ENCODE measurements at places on chromosomes 6 and 20.

DNA sequence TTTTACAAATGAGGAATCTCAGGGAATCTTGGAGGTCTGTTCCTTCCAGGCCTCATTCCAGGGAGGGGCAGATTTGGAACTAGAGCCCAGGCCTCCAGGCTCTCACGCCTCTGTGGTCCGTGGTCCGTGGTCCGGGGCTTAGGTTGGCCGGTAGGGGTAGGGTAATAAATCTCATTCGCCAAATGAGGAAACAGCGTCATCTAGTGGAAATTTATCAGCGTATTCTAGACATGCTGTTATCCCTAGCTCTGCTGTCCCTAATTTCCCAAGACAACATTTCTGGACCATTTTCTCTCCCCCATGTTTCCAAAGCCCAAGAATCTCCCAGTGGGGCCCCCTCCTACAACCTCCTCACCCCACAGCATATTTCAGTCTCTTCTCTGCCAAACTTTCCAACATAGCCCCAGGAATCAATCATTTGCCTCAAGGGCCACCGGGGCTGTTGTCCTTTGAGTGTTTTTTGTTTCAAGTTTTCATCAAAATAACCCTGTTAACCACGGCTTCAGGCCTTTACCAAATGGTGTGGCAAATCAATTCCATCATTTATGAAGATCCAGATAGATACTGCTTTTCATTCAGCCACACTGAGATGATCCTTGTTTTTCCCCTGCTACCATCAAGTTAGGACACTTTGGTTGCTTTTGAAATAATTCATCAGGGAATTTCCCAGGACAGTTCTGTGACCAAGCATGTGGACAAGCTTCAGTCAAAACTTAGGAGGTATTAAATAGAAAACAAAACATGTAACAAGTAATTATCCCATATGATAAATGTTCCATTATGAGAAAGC, 126.8 kb downstream of the ALDH8A1 start:
- DNase-seq, result no peak

DNA sequence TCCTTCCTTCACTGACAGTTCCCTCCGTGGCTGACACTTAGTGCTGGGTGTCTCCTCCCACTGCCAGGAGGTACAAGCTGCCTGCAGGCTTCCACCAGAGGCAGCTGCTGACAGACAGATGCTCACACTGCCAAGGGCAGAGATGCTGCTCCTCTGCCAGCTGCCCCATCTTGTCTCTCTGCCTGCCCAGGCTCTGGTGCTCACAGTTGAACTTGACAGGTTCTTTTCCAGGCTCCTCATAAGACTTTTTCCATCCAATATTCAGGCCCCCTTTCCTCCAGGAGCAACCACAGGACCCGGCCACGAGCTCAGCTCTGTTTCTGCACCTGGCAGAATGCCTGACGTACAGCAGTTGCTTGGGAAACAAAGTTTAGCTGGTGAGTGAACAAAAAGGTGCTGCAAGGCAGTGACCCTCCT, 79.8 kb downstream of the PSMB1 start:
- DNase-seq, result no peak

- DNase-seq, result no peak
Measured at GRCh38 chr20:32559753-32560380, 25.3 kb downstream of the NOL4L start.

DNA sequence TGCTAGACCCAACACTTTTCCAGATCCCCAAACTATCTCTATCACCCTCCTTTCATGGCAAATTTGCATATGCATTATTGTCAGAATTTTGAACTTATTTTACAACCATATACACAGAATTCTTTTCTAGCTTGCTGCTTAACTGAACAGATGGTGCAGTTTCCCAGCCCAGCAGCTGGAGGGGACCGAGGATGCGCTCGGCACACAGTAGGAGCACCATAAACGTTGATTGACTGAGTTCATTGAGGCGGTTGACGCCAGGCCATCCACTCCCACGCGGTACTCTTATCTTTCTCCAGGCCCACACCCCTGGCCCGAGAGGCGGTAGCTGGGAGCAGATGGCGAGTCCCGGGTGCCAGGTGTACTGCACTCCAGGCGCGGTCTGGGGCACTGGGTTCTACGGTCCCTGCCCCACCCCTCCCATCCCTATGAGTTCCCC, 6.8 kb upstream of the SOX4 start:
- DNase-seq, result no peak

GRCh38 chr20:49037962-49038387, 8.1 kb upstream of the CSE1L start:
- no peak for DNase-seq

- DNase-seq, result no peak
Measured at GRCh38 chr6:118530942-118531341, 17.2 kb upstream of the PLN start.

DNA sequence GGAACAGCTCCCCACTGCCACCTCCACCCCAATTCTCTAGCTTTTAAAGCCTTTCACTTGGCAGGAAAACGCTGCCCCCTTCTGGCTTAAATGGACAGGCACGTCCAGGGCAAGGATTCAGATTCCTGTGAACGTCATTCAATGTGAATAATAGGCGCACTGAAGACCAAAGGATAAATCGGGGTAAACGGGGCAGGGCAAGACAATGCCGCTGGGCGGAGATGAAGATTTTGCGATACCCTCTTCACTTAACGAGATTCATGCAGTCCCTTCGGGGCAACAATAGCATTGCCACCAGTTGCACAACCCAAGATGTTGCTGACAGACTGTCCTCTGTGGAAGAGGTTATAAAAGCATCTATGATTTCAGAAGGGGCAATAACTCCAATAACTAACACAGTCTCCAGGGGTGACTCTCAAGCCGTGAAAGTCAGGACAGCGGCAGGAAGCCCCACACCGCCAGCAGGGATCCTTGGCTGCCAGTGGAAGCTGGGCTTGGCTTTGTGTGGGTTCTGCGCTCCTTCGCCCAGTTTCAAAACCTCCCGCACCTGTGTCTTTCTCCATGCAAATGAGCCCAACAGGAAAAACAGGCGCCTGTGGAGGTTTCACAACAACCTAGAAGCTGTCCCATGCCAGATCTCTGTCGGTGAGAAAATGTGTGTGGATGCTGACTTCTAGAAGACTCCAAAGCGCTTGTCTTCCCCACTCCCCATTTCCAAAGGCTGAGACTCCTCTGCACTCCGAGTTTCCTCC, 291.8 kb downstream of the BMP7 start:
- DNase-seq, result no peak

DNA sequence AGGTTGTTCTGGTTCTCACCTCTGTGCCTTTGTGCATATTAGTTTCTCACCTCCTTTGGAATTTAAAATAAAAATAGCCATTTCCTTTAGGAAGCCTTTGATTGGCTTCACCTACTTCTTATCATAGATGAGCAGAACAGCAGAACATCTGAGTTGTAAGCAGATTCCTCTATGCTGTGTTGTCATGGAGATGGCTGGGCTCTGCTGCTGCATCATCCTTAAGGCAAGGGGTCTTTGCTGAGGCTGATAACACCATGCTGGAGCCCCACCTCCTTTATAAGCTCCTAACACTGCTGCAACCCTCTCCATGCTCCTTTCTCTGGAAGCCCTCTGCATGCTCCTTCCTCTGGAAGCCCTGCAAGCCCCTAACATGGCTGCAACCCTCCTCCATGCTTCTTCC, 276.5 kb upstream of the TCF21 start:
- no peak for DNase-seq

DNA sequence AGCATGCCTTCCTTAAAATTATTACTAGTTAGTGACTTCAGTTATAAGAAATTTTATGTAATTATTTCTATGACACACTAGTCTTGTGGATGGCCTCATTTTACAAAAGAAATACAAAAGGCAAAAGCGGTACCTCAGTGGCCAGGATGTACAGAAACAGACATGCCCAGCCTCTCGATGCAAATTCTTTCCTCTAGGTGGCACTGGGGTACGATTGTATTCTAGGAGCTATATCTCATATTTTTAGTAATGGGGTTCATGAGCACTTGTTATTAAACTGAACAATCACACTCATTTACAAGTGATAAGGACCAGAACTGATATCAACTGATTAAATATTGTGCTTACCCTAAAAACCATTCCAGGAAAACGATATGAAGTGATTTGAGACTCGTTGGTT, 59.8 kb downstream of the SOD2 start:
- DNase-seq, result no peak

- DNase-seq, result no peak
Measured at GRCh38 chr20:47524015-47524784, 22.5 kb downstream of the NCOA3 start.

DNA sequence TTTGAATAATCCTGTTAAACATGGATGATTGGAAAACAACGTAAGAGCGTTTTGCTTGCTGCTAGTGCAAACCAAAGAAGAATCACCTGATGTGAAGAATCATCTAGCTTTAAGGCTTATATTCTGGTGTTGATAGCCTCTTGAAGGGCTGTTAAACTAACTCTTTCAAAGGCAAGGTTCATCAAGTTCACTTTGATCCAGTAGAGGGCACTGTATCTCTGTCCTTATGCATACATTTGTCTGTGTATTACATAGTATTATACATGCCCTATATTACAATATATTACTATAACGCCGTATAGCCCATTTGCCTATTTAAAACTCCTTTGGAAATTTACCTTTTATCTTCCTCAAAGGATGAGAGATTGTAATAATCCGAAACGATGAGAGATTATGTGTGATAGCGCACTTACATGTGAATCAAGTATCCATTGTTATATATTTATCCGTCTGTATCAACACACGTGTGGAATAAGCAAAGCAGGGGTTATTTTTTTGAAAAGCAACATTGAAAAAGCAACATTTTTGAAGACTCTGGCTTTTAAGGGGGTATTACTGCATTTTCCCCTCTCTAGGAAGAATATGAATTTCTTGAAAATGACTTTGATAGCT, 50.8 kb upstream of the NRN1 start:
- no peak for DNase-seq

GRCh38 chr6:49531774-49532569, 18.5 kb upstream of the C6orf141 start:
- DNase-seq, result no peak

GRCh38 chr20:50646483-50646996, 44.8 kb downstream of the RIPOR3 start:
- DNase-seq, result no peak

- DNase-seq, result no peak
Measured at GRCh38 chr6:100304575-100304974, 160.1 kb downstream of the SIM1 start.

- no peak for DNase-seq
Measured at GRCh38 chr6:98036344-98036923, 753.4 kb upstream of the MMS22L start.

DNA sequence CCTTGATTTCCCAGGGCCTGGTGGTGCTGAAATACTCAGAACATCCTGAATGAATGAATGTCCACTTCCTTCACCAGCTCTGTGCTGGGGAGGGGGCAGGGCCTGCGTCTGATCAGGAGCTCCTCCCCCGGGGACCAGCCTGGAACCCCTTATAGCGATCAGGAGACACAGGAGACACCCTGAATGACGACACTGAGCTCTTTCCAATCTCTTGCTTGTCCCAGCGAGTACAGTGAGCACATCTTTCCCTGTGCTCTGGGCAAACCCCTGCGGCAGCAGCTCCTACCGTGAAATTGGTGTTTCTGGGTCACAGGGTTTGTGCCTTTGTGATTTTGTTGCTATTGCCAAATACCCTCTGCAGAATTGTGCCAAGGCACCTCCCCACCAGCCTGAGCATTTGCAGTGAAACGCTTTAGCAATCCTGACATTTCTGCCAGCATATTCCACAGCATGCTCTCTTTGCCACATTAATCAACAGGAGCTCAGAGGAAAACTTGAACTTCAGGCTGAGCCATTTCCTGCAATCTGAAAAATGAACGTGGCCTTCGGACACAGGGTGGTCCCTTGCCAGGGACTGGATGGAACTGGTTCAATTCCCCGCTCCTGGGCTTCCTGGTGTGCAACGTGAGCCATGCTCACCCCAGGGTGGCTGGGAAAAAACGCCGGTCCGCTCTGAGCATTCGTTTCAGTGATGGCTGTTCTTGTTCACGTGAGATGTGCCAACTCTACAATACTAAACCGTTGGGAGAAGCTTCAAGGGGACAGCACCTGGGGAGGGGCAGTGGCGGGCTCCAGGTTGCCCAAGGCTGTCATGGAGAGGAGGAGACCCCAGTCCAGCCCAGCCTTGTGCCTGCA, 23.1 kb upstream of the MRGBP start:
- no peak for DNase-seq
